ENCODE measurements at places on chromosomes 7 and 10.

DNA sequence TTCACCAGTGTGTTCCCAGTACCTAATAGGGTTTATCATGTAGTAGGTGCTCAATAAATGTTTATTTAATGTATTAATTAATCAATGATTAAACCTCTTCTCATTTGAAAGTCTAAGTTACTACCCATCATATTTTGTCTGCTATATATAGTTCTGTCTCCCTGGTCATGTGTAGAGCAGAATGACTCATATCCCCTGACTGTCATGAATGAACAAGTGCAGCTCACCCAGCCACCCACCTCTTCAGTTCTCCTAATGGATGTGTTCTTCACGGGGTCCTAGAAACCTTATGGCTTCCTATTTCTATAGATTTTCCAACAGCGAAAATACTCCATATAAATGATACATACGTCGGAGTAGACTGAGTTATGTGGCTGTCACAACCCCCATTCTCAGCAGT is 64.5 kb downstream of the HIF1AN start:
- DNase-seq = no peak

DNA sequence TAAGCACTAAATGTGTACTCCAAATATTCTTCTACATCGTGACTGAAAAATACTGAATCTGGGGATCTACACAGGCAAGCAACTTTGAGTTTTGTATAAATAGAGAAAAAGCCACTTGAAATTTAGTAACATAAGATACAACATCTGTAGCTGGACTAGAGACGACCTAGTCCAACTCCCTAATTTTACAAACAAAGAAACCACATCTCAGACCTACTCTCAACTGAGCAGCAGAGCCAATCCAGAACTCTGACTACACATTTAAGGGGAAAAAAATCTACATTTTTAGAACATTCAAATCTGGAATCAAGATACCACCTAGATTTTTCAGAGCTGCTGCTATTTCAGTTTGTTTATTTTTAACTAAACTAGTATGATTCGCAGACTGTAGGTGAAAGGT is 88.9 kb downstream of the CABCOCO1 start:
- DNase-seq = no peak

- DNase-seq = no peak
Observed at GRCh38 chr10:131961777-131962662, 19.7 kb downstream of the BNIP3 start.

DNA sequence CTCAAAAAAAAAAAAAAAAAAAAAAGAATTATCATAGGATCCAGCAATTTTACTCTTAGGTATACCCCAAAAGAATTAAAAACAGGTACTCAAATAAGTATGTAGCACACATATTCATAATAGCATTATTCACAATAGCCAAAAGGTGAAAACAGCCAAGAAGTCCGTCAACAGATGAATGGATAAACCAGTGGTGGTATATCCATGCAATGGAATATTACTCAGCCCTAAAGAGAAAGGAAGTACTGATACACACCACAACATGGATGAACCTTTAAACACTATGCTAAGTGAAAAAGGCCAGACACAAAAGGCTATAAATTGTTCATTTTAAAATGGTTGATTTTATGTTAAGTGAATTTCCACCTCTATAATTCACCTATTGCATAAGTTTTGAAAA is 804.8 kb upstream of the AUTS2 start:
- no peak for DNase-seq

- DNase-seq = no peak
Observed at GRCh38 chr7:44100458-44101302, 3.5 kb upstream of the AEBP1 start.

DNA sequence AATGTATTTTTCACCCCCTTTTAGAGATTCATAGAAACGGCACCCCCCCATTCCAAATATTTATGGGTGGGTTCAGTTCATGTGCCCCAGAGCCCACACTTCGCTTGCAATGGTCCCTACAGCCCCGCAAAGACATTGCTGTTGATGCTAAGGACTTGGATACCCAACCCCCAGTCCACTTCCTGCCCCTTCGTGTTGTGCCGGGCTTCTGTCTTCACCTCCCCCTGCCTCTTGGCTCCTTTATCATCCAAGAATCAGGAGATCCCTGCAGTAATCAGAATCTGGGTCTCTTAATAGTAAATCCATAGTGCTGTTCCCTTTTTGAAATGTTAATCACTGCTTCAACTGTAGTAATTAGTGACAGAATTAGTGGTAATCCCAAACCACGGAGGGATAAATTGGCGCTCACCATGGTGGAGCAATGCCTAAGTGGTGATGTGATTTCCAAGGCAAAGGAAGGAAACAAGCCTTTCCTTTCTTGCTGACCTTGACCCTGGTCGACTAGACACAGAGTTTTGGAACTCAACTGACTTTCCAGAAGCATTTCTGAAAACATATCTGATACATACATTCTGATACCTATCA is 67.7 kb downstream of the HK1 start:
- no peak for DNase-seq

- no peak for DNase-seq
Observed at GRCh38 chr10:100826031-100826651, 80.8 kb downstream of the PAX2 start.

- DNase-seq = no peak
Observed at GRCh38 chr7:81886211-81886764, 116.4 kb upstream of the HGF start.

GRCh38 chr7:113099284-113099919 is 12.8 kb upstream of the GPR85 start:
- DNase-seq = no peak

GRCh38 chr10:56319386-56319785 is 41.7 kb downstream of the ZWINT start:
- DNase-seq = no peak

- DNase-seq = no peak
Observed at GRCh38 chr10:79413196-79413595, 32.2 kb downstream of the ZCCHC24 start.

- DNase-seq = no peak
Observed at GRCh38 chr10:43970717-43971116, 322.0 kb upstream of the ZNF32 start.

GRCh38 chr10:7193369-7193768 is 217.5 kb downstream of the SFMBT2 start:
- DNase-seq = no peak

GRCh38 chr10:110510730-110511129 is 13.0 kb downstream of the DUSP5 start:
- no peak for DNase-seq

DNA sequence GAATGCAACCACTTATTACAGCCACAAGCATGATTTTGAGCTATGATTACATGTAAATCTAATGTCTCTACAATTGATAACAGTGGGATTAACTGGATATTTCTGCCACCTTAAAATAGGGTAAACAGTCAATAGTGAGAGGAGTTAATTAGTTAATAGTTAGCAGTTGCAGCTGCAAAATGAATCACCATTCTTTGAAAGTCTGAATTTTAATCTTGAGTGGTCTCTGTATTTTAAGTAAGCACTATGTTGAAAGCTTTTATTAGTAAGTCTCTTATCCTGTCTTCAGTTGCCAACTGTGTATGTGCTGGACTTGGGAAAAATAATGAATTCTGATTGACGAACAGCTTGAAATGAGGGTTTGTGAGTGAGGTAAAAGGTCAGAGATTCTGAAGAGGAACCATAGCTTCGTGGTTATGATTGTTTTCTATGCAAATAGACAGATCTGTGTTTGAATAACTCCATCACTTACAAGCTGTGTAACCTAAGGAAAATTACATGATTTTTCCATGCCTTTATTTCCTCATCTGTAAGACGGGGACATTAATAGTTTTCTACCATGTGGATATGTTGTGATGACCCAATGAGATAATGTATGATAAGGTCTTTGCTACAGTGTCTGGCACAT is 75.2 kb downstream of the RNLS start:
- DNase-seq = no peak

Measured in CD4-positive, alpha-beta T cell treated with Interleukin-4 for 1 hour (primary cell).